ENCODE measurements at places on chromosomes 7 and 10. TPM values are rescaled to one million over a fixed set of nuclear protein-coding genes. Genes with fewer than 3 reads are reported as not detected.

Gene SEMA3E
- total RNA-seq: 5.1 TPM

GRCh38 chr7:36032361-36032818 is 120.7 kb upstream of the EEPD1 start:
- no peaks in the 10 kb centered on the region for H3K36me3 ChIP-seq
- H3K27me3 ChIP-seq: peaks cover 30% of the 10 kb centered on the region
- no peak overlapping the region for H3K4me3 ChIP-seq
- H3K4me1 ChIP-seq: peaks cover 28% of the 10 kb centered on the region

- peaks cover 6% of the 10 kb centered on the region for H3K27me3 ChIP-seq
- H3K4me1 ChIP-seq: peaks cover 3% of the 10 kb centered on the region
- H3K36me3 ChIP-seq: no peaks in the 10 kb centered on the region
Measured at GRCh38 chr10:80537736-80538480, at the start of gene SH2D4B. TSS of gene SH2D4B (plus strand) at chr10:80537902. CDS start at chr10:80538332, 430 bp downstream.

DNA sequence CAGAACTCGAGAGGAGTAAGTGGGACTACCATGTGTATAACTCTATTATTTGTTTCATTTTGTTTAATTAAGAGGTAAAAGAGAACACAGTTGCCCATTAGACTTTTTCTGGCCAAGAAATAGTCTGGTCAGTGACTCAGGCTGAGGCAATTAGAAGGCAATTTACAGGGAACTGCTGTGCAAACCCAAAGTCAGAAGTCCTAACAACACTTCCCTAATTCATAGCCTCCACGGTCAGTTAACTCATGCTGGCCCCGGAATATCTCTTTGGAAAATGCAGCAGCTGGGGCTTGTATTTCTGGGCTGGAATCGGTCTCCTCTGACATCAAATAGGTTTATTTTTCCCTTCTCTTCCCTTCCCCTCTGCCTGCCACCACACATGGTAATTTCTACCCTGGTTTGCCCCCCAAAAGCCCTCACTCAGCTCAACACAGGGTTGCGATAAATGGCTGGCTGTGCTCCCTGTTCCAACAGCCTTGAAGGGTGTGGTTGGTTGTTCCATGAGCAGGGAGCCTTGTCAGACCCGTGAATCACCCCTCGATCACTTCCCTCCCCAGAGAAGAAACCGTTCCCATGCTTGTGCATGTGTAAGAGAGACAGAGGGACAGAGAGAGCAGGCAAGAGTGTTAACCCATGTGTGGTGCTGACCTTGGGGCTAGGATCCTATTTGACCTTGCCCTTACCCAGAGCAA is 5.3 kb downstream of the SH3PXD2A start:
- peaks cover 20% of the 10 kb centered on the region for H3K4me1 ChIP-seq
- H3K27me3 ChIP-seq: peaks cover 21% of the 10 kb centered on the region
- no peak for DNase-seq
- H3K4me3 ChIP-seq: no peak overlapping the region
- peak overlapping the region; percentile 52 for H3K27ac ChIP-seq

Gene RTKN2
- total RNA-seq: 3.4 TPM

GRCh38 chr10:29692121-29692539 is 57.4 kb upstream of the SVIL start:
- no peaks in the 10 kb centered on the region for H3K27me3 ChIP-seq
- DNase-seq: no peak
- H3K36me3 ChIP-seq: no peaks in the 10 kb centered on the region
- no peak overlapping the region for H3K27ac ChIP-seq
- peaks cover 30% of the 10 kb centered on the region for H3K4me1 ChIP-seq

DNA sequence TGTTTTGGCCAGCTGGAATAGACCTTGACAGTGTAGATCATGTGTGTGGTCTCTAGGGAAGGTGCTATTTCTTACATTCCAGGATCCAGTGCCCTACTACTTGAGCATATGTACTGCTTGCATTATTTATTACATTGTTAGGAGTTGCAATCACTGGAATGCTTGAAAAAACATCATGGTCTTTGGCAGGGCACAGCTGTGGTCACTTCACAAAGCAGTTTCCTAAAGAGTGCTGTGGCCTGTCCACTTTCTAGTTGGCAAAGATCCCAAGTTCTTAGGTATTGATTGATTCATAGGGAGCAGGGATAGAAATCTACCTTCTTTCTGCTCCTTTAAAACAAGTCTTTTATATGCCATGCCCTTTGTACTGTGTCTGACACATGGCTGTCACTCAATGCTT is 4.6 kb downstream of the C7orf25 start:
- H3K4me3 ChIP-seq: no peak overlapping the region
- peaks cover 24% of the 10 kb centered on the region for H3K4me1 ChIP-seq
- no peak for DNase-seq
- no peak overlapping the region for H3K27ac ChIP-seq
- no peaks in the 10 kb centered on the region for H3K27me3 ChIP-seq
- no peaks in the 10 kb centered on the region for H3K36me3 ChIP-seq

GRCh38 chr10:43137717-43138020 is 576 bp upstream of the CSGALNACT2 start:
- H3K4me3 ChIP-seq: peak overlapping the region; percentile 95
- peaks cover 49% of the 10 kb centered on the region for H3K4me1 ChIP-seq
- H3K27ac ChIP-seq: peak overlapping the region; percentile 97
- no peaks in the 10 kb centered on the region for H3K27me3 ChIP-seq

DNA sequence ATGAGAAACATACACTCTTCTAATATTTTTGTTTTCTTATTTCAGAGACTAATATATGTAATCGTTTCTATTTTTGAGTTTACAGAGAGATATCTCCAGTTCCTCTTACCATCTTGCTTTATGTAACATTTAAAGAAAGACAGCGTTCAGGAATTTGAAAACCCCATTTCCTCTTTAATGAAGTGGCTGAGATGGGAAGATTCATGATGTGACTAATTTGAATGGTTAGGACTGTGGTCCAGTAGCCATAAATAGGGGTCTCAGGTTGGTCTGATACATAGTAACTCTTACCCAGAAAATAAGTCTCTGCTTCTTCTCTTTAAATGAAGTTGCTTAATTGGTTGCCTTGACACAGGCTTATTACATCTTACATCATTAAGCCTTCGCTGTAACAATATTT is 6.9 kb downstream of the KMT2E start:
- H3K36me3 ChIP-seq: no peaks in the 10 kb centered on the region
- no peak overlapping the region for H3K4me3 ChIP-seq
- H3K4me1 ChIP-seq: peaks cover 77% of the 10 kb centered on the region
- no peak for DNase-seq
- H3K27ac ChIP-seq: no peak overlapping the region

Gene GPR37
- 1.6 TPM for total RNA-seq

GRCh38 chr10:77906951-77907421 is 19.6 kb downstream of the DLG5 start:
- H3K36me3 ChIP-seq: no peaks in the 10 kb centered on the region
- H3K27ac ChIP-seq: no peak overlapping the region
- no peaks in the 10 kb centered on the region for H3K27me3 ChIP-seq
- H3K4me1 ChIP-seq: peaks cover 33% of the 10 kb centered on the region
- no peak overlapping the region for H3K4me3 ChIP-seq

GRCh38 chr10:130409931-130410330 is 273.7 kb downstream of the GLRX3 start:
- H3K27me3 ChIP-seq: no peaks in the 10 kb centered on the region
- no peaks in the 10 kb centered on the region for H3K36me3 ChIP-seq
- no peak overlapping the region for H3K27ac ChIP-seq
- no peak overlapping the region for H3K4me3 ChIP-seq

GRCh38 chr10:1153251-1153763 is 97.1 kb downstream of the WDR37 start:
- H3K4me1 ChIP-seq: no peaks in the 10 kb centered on the region
- H3K36me3 ChIP-seq: no peaks in the 10 kb centered on the region
- H3K27me3 ChIP-seq: peaks cover 20% of the 10 kb centered on the region
- H3K27ac ChIP-seq: no peak overlapping the region

DNA sequence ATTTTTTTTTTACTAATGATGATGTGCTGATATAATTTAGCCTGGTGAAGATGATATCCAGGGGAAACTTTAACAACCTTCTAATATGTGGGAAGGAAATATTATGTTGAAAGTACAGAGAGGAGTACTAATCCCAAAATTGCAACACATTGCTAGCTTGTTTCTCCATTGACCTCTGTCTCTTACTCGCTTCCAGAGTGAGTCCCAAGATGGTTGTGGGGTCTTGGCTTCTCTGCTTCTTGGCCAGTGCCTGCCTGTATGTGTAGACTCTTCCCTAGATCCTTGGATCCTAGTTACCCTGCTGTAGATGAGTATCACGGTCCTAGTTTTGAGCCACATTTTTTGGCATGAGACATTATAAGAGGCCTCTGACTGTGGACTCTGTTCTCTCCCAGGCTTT is 17.5 kb downstream of the BMPER start:
- peaks cover 21% of the 10 kb centered on the region for H3K27me3 ChIP-seq
- DNase-seq: no peak
- no peaks in the 10 kb centered on the region for H3K4me1 ChIP-seq
- H3K36me3 ChIP-seq: no peaks in the 10 kb centered on the region
- no peak overlapping the region for H3K4me3 ChIP-seq

Gene GSTO1
- total RNA-seq: 78.2 TPM

- H3K4me1 ChIP-seq: peaks cover 23% of the 10 kb centered on the region
- H3K4me3 ChIP-seq: no peak overlapping the region
- H3K27ac ChIP-seq: no peak overlapping the region
- no peaks in the 10 kb centered on the region for H3K27me3 ChIP-seq
- no peak for DNase-seq
Measured at GRCh38 chr7:18305866-18306265, 189.7 kb upstream of the HDAC9 start.

DNA sequence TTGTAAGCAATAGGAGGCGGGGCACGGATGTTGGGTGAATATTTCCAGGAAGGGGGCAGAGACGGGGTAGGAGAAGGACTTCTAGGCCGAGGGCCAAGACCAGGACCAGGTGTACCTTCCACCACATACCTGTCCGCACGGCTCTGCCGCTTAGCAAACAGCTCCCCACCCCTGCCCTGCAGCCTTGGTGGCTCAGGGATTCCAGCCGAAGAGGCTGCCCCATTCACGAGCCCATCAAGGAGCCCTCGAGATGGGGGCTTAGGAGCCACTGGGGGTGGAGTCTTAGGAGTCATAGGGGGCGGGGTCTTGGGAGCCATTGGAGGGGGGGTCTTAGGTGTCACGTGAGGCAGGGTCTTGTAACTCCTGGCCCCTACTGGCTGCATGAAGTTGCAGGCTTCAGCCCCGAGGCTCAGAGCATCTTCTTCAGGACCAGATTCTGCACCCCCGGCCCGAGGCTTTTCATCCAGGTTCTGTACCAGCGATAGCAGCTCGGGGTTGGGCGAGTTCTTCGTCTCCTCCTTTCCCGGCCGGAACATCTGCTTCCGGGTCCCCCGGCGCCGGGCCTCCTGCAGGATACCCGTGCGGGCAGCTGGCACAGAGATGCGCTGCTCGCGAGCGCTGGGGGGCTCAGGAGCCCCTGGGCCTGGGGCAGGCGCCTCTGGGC is 6.1 kb upstream of the MYOZ1 start:
- no peak for DNase-seq
- peaks cover 28% of the 10 kb centered on the region for H3K4me1 ChIP-seq
- H3K36me3 ChIP-seq: no peaks in the 10 kb centered on the region
- H3K4me3 ChIP-seq: peak overlapping the region; percentile 73
- H3K27ac ChIP-seq: no peak overlapping the region
- H3K27me3 ChIP-seq: no peaks in the 10 kb centered on the region

DNA sequence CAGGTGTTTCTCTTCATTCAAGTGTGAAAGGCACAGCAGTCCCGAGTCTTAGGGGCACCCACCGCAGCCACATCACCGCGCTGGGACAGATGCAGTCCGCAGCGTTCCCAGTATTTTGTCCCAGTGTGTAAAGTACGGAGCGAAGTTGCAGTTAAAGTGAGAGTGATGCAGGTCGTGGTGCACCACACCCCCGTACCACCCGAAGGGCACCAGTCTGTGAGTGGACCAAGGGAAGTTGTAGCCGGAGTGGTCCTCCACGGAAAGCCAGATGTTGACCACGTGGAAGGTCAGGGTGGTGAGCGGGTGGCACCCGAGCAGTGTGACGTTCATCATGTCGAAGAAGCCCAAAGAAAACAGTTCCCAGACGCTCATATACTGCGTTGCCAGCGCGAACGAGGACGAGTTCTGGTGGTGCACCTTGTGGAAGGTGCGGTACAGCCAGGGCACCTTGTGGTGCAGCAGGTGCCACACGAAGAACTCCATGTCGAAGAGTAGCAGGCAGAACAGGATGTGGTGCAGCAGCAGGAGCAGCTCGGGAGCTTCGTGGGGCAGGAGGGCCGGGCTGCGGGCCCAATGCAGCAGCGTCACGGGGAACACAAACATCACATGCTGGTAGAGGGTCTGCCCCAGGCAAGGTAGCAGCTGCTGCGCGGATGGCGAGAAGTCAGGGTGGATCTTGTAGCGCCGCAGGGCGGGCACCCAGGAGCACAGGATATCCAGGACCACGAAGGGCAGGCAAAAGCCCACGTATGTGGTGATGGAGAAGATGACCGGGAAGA is 526 bp downstream of the CH25H start:
- H3K27ac ChIP-seq: peak overlapping the region; percentile 72
- no peaks in the 10 kb centered on the region for H3K36me3 ChIP-seq
- H3K4me3 ChIP-seq: peak overlapping the region; percentile 78
- DNase-seq: no peak

DNA sequence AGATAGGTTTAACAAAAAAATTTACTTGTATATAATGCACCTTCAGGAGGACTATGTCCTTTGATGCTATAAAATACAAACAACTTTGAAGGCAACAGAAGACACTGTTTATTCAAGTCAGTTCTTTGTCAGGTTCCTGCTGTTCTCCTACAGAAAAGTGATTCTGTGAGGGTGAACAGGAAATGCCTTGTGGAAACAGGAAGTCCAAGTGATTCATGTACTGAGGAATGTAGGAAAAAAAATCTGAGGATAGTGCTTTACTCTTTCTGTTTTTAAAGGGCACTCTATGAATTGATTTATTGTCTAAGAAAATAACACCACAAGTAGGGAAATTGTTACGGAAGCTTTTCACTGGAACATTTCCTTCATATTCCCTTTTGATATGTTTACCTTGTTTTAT is 171.9 kb downstream of the HDAC9 start:
- no peak overlapping the region for H3K4me3 ChIP-seq
- H3K27me3 ChIP-seq: no peaks in the 10 kb centered on the region
- DNase-seq: no peak
- H3K36me3 ChIP-seq: no peaks in the 10 kb centered on the region
- H3K27ac ChIP-seq: peak overlapping the region; percentile 9

Gene SUPV3L1
- 28.6 TPM for total RNA-seq

Gene CASD1
- 13.8 TPM for total RNA-seq

Gene SPAG6
- total RNA-seq: not detected

GRCh38 chr10:7756360-7756992 is 31.3 kb downstream of the KIN start:
- no peaks in the 10 kb centered on the region for H3K27me3 ChIP-seq
- H3K36me3 ChIP-seq: peaks cover 46% of the 10 kb centered on the region
- H3K4me3 ChIP-seq: no peak overlapping the region
- H3K27ac ChIP-seq: no peak overlapping the region

Gene HABP2
- not detected for total RNA-seq

DNA sequence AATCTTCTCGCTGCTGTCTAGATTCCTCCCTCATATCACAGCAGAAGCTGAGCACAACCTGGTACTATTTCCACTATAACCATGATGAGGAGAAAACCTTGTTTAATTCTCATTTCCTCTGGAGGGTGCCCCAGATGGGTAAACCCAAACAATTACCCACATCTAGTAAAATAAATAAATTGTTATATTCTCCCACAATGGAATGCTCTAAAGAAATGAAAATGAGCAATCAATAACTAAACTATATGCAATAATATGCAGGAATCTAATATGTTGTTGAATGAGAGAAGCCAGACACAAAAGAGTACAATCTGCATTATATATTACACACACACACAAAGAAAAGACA is 37.0 kb downstream of the SGMS1 start:
- no peaks in the 10 kb centered on the region for H3K27me3 ChIP-seq
- H3K36me3 ChIP-seq: no peaks in the 10 kb centered on the region
- peaks cover 9% of the 10 kb centered on the region for H3K4me1 ChIP-seq
- no peak for DNase-seq

GRCh38 chr7:157272351-157273207 is 64.2 kb upstream of the DNAJB6 start:
- H3K4me1 ChIP-seq: peaks cover 44% of the 10 kb centered on the region
- H3K36me3 ChIP-seq: peaks cover 21% of the 10 kb centered on the region
- no peaks in the 10 kb centered on the region for H3K27me3 ChIP-seq
- no peak overlapping the region for H3K4me3 ChIP-seq
- peak overlapping the region; percentile 97 for H3K27ac ChIP-seq
